Heart left ventricle (tissue), 16 donors: ENCODE measurements at places on chromosomes 16 and 17. TPM values are rescaled to one million over a fixed set of nuclear protein-coding genes. Genes with fewer than 3 reads are reported as not detected.

- no peaks in the 10 kb centered on the region for H3K4me1 ChIP-seq
- no peaks in the 10 kb centered on the region for H3K36me3 ChIP-seq
- H3K4me3 ChIP-seq: no peak overlapping the region
- H3K27ac ChIP-seq: peak overlapping the region; percentile 27
- DNase-seq: no peak
- H3K27me3 ChIP-seq: no peaks in the 10 kb centered on the region
These were observed 53.8 kb upstream of the MTMR4 start for GRCh38 chr17:58568044-58568799.

- no peak overlapping the region for H3K4me3 ChIP-seq
- H3K4me1 ChIP-seq: peaks cover 10% of the 10 kb centered on the region
- no peaks in the 10 kb centered on the region for H3K36me3 ChIP-seq
- H3K27ac ChIP-seq: no peak overlapping the region
These were observed 25.9 kb downstream of the RNF43 start for GRCh38 chr17:58391302-58391984.

DNA sequence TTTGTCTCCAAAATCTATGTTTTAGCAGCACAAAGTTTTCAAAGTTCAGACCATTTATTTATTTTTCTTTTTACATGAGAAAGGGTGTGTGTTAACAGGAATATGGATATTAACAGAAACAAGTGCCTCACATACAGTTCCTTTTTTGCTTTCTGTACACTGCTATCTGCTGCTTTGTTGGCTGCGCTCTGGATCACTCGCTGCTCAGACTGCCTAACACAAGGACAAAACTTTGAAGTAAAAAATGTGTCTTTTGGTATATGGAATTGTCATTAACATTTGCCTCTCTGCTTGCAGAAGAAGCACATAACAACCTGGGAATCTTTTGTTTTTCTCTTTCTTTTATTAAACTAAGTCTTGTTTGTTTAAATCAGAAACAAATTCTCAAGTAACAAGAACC is 262.8 kb downstream of the ZFHX3 start:
- peak overlapping the region; percentile 30 for H3K27ac ChIP-seq
- peak overlapping the region; percentile 13 for H3K4me3 ChIP-seq
- no peaks in the 10 kb centered on the region for H3K36me3 ChIP-seq

- peaks cover 5% of the 10 kb centered on the region for H3K4me1 ChIP-seq
- H3K36me3 ChIP-seq: peaks cover 30% of the 10 kb centered on the region
- peak; percentile 81 for DNase-seq
- H3K27ac ChIP-seq: peak overlapping the region; percentile 53
- peak overlapping the region; percentile 47 for H3K4me3 ChIP-seq
These were observed 11.2 kb downstream of the GALK1 start for GRCh38 chr17:75753514-75754377.

- peaks cover 42% of the 10 kb centered on the region for H3K27me3 ChIP-seq
- no peak within 1 kb of the TSS for H3K27ac ChIP-seq
- H3K4me1 ChIP-seq: no peaks in the 10 kb centered on the region
- DNase-seq: no peak
These were observed at the start of gene IL17C for GRCh38 chr16:88638323-88639230. Gene IL17C (plus strand): TSS chr16:88638572. CDS start chr16:88638642, 70 bp downstream.

DNA sequence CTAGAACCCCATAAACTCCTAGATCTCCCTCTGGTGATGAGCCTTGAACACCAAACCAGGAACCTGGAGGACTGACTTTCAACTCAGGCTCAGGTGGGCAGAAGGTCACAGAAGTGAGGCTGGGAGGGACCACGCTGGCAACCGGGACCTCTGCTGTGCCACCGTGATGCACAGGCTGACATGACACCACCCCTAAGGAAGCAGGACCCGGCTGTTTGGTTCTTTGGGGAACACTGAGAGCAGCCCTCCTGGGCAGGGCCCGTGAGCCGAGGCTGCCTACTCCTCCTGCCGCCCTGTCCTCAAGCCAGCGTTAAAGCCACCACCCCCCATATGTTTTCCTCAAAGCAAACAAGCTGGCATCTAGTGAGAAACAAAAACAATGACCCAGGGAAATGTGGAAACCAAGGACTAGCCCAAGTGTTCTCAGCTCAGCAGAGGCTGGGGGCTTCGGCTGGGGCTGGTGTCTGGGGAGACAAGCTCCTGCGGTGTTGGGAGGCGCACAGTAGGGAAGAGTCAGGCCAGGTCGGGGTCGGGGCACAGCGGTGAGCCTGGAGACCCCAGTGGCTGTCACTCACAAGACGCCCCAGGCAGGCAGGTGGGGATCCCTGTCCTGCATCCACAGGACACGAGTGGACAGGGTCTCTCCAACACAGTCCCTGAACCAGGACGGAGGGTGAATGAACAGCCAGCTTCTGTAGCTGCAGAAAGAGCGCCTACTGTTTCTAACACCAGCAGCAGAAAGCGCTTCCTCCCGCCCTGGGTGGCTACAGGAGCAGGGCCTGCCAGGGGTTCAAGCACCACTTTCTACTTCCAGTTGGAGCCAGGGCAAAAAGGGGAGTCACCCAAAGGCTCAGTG is 1.7 kb downstream of the SMIM5 start:
- peak; percentile 56 for DNase-seq
- peaks cover 13% of the 10 kb centered on the region for H3K4me1 ChIP-seq
- H3K36me3 ChIP-seq: no peaks in the 10 kb centered on the region
- H3K27ac ChIP-seq: peak overlapping the region; percentile 89
- H3K27me3 ChIP-seq: no peaks in the 10 kb centered on the region

GRCh38 chr16:80299416-80299815 is 241.4 kb upstream of the DYNLRB2 start:
- H3K36me3 ChIP-seq: no peaks in the 10 kb centered on the region
- no peaks in the 10 kb centered on the region for H3K27me3 ChIP-seq
- no peak overlapping the region for H3K4me3 ChIP-seq
- H3K4me1 ChIP-seq: no peaks in the 10 kb centered on the region
- no peak overlapping the region for H3K27ac ChIP-seq

DNA sequence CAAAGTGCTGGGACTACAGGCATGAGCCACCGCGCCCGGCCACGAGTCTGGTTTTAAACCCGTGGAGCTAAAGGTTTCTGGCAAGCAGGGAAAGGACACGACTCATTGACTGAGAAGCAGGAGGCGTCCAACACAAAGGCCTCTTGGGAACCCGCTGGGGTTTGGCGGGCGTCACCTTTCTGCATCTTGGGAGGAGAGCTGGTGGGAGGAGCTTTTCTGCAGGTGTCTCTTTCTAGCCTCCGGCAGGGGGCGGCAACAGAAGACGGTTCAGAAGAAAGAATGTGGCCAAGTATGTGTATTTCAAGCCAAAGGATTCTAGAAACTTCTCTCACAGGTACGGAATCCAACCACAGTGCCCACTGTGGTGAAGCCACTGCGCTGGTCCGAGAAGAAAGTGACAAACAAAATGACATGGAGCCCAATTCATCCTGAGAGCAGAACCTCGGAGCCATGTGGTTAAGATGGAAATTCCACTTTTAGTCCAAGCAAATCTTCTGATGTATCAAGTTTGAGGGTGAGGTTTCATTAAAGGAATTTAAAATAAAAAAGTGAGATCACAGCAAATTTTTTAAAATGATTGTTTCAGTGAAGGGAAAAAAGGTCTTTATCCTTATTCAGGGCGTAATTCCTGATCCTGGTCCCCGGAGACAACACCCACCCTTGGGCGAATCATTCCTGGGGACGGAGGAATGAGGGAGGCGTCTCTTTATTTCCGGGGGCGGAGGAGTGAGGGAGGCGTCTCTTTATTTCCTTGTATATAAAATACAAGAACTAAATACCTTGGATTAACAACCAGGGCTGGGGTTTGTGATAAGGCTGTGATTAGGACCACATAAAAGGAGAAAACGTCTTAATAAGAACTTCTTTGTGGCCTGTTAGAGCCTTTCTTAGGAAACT is 97.6 kb downstream of the MRM3 start:
- no peaks in the 10 kb centered on the region for H3K27me3 ChIP-seq
- peak; percentile 88 for DNase-seq
- no peak overlapping the region for H3K4me3 ChIP-seq
- peaks cover 58% of the 10 kb centered on the region for H3K4me1 ChIP-seq
- peak overlapping the region; percentile 89 for H3K27ac ChIP-seq

TMEM238L gene
- not detected for total RNA-seq

UBE2G1 gene
- 97.1 TPM for total RNA-seq

DNA sequence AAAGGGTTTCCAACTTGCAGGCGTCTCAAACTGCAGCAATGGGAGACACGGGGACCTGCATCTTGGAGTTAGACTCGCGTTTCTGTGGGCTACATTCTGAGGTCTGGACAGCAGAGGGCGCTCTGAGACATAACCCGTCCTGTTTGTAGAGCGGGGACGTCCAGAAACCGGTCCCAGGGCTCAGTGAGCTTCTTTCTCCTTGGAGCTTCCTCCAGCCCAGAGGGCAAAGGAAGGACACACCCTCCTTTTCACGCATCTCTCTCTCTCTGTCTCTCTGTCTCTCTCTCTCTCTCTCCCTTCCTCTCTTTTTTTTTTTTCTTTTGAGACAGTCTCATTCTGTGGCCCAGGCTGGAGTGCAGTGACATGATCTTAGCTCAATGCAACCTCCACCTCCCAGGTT is 19.8 kb downstream of the COX4I1 start:
- H3K4me3 ChIP-seq: no peak overlapping the region
- peak; percentile 70 for DNase-seq
- H3K4me1 ChIP-seq: no peaks in the 10 kb centered on the region
- peaks cover 4% of the 10 kb centered on the region for H3K27me3 ChIP-seq
- no peaks in the 10 kb centered on the region for H3K36me3 ChIP-seq
- no peak overlapping the region for H3K27ac ChIP-seq

DNA sequence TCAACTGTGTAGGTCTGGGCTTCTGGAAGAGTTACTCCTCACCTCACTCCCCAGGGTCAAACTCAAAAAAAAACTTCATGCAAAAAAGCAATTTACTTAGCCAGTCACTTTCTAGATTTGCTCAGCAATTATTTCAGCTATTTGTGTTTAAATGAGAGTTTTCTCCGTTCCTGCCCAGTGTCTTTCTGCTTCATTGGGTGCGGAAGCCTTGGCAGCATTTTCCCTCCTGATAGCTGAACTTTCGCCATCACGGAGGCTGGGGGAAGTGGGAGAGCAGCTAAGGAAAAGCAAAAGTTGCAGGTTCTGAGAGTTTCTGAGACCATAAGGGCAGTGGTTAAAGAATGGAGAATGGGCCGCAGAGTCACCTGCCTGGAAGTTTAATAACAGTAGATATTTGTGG is 287.1 kb upstream of the DYNLRB2 start:
- H3K36me3 ChIP-seq: no peaks in the 10 kb centered on the region
- no peak overlapping the region for H3K4me3 ChIP-seq
- peaks cover 7% of the 10 kb centered on the region for H3K27me3 ChIP-seq

DNA sequence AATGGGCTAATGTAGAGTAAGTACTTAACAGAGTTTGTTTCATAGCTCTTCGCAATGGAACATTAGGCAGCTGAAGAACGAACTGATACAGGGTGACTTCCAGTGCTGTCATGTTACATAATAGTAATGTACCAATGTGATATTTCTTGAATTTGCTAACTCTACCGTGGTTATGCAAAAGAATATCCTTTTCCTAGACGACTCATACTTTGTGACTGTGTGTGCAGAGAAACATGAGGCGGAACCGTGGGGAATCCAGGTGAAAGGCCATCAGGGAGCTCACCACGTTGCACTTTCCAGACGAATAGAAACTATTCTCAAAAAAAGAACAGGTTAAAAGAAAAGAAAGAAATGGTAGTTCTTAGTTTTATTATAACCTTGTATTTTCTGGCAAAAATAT is 13.2 kb downstream of the NOB1 start:
- no peaks in the 10 kb centered on the region for H3K27me3 ChIP-seq
- peaks cover 6% of the 10 kb centered on the region for H3K4me1 ChIP-seq
- DNase-seq: no peak
- peaks cover 62% of the 10 kb centered on the region for H3K36me3 ChIP-seq
- no peak overlapping the region for H3K4me3 ChIP-seq

DNA sequence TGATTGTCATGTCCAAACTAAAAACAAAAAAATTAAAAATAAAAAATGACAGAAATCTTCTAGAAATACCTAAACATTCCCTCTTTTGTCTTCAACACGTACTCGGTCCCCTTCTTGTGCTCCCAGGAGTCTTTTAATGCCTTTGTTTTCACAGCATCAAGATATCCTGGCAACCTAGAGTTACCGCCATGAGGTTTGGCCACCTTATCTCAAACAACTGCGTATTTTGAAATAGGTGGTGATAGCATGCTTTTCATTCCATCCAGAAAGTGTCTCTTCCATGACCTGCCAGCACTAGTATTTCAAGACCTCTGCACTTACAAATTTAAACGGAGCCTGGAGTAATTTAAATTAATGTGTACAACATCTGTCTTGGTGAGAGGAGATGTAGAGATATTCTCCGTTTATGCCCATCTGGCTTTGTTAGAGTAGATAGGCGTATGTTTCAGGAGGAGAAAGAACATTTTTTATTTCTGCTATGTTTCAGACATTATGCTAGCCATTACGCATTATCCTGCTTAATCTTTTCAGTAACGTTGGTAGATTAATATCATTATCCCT is 42.0 kb downstream of the RBFOX1 start:
- H3K27ac ChIP-seq: no peak overlapping the region
- no peaks in the 10 kb centered on the region for H3K27me3 ChIP-seq
- DNase-seq: no peak
- no peaks in the 10 kb centered on the region for H3K4me1 ChIP-seq
- H3K36me3 ChIP-seq: no peaks in the 10 kb centered on the region
- H3K4me3 ChIP-seq: no peak overlapping the region

GRCh38 chr17:1029922-1030644 is 33.2 kb downstream of the TIMM22 start:
- DNase-seq: no peak
- no peaks in the 10 kb centered on the region for H3K27me3 ChIP-seq
- H3K4me1 ChIP-seq: peaks cover 73% of the 10 kb centered on the region
- peaks cover 22% of the 10 kb centered on the region for H3K36me3 ChIP-seq
- peak overlapping the region; percentile 56 for H3K4me3 ChIP-seq

DNA sequence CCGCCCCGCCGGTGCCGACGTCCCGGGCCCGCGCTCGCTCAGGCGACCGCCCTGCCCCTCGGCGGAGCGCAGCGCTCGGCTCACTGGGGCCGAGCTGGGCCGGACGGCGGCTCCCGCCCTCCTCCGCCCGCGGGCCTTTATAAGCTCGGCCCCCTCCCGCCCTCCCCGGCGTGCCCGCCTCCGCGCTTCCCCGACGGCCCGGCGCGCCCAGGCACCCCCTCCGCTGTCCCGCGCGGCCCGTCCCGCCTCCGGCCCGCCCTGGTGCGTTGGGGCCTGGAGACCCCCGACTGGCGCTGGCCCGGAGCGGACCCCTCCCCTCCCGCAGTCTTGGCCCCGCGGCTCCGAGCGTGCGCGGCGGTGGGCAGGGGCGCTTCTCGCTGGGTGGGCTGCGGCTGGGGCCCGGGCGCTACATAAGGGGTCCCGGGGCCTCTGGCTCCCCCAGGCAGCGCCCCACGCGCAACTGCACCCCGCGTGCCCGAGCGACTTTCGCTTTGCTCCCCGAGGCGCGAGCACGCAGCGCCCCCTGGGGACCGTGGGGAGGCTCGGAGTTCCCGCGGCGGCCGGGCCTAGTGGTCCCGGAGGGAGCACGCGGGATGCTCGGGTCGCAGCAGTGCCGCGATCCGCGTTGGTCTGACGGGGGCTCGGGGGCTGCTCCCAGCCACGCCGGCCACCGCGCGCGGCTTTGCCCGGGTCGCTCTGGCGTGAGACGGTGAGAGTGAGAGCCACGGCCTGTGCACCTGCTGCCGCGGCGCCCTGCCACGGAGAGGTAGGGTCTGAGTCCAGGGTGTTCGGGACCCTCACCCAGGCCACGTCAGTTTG is at the start of gene PIEZO1:
TSS of gene PIEZO1 (minus strand) at position 115 of the 819 bp plus-strand sequence. CDS start 256 bp downstream, outside the sequence.
- peak within 1 kb of the TSS; percentile 90 for H3K27ac ChIP-seq
- peak; percentile 90 for DNase-seq
- peaks cover 26% of the 10 kb centered on the region for H3K4me1 ChIP-seq
- no peaks in the 10 kb centered on the region for H3K36me3 ChIP-seq
- H3K4me3 ChIP-seq: peak within 1 kb of the TSS; percentile 86
